Amygdala (tissue), 56 donors: ENCODE measurements at places on chromosomes 6 and 20.

DNA sequence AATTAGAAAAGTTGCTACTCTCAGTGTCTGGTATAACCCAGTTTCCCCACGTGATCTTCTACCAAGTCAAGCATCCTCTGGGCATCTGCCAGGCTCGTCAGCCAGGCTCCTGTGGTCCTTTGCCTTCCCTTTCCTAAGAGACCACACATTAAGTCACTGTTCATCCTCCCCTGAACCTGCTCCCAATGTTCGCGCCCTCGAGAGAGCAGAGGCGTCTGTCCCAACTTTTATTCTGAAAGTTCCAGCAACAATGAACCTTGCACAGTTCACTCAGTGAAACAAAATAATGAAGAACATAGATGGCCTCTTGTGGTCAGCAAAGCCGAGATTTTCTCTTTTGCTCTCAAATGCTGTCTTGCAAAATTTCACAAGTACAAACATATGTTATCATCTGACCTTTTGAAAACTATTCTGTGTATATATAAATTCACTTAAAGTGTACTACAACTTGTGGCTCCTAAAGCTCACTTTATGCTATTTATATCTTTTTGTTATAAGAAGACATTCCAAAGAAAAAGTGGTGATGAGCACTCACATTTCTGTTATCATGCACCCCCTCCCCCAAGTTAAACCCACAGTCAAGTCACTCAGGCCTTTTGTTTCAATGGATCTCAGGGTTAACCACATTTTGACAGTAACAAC is 39.2 kb upstream of the NHSL1 start:
- DNase-seq = no peak

DNA sequence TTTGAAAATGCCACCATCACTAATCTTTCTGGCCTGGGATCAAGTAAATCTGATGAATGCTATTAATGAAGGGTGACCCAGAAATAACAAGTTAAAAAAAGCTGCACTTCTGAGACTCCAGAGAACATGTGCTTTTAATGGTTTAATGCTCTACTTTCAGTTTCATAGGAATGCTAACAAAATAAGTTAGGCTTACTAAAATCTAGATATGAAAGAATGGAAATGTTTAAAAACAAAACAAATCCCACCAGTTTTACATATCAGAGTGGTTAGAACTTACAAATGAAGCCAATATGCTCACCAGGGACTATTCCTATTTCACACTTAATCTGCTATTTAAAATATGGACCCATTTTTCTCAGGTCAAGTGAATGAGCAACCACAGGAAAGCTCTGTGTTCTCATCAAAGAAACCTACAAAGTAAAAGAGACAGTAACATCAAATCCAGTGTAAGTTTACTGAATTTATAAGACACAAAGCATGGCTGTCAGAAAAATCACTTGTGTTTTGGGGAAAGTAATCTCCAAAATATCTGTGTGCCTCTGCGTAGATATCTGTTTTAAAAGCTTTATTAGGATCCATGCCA is 40.3 kb downstream of the FYN start:
- no peak for DNase-seq

GRCh38 chr20:2837221-2837960 is 3.1 kb downstream of the PCED1A start:
- DNase-seq = no peak

- no peak for DNase-seq
Observed at GRCh38 chr6:155364844-155365437, 50.7 kb upstream of the TFB1M start.

DNA sequence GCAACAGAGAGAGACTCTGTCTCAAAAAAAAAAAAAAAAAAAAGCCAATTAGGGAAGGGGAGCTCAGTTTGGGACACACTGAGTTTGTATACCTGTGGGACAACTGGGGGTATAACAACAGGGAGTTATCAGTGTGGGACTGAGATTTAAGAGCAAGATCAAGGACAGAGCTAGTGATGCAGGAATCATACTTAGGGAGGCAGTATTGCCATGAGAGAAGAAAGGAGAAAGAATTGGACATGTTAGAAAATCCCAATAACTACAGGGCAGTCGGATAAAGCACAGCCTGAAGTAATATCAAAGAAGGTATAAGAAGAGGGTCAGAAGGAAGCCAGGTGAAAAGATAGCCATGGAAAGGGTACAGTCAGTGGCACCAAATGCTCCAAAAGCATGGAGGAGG is 121.2 kb downstream of the PTPRT start:
- DNase-seq = no peak

DNA sequence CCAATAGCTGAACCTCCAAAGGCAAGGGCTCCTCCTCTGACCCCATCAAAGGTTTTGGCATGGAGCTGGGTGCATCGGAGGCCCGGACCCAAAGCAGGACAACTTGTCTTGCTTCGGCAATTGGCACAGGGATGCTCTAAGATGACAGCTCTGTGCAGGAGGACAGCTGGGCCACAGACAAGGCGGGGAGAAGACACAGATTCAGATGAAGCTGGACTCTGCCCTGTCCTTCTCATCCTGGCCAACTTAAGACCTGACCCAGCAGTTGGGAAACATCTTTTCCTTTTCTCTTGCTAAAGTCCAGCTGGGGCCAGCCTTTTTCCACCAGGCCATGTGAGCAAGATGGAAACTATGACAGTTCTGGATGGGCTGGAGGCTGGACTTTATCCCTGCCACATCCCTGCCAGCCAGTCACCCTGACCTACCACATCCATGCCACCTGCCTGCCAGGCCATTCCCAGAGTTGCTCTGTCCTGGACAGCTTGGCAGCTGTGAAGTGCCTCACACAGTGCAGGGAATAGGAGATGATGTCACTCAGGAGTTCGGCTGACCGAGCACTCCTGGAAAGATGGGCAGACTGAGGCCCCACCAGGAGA is 12.7 kb upstream of the PSMF1 start:
- DNase-seq = no peak

- no peak for DNase-seq
Observed at GRCh38 chr20:22915512-22915911, 119.6 kb upstream of the SSTR4 start.

GRCh38 chr20:61251529-61252393 is at the start of gene CDH4:
Gene CDH4 (plus strand): TSS chr20:61252261.
- no peak for DNase-seq

DNA sequence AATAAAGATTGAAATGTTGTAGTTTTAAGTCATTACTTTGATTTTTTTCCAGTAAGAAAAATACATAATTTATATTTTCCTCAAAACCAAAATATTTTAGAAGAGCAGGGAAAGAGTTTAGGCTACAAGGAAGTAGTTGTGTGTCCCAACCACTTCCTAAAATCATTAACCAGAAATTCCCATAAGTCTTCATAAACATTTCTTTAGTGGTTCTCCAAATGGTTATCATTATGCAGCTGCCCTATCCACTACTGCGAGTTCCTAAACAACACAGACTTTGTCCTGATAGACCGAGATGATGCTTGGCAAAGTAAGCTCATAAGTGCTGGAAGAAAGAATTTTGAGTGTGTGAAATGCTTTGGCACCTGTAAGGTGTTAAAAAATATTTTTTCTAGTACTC is 93.6 kb downstream of the ARMC2 start:
- no peak for DNase-seq

DNA sequence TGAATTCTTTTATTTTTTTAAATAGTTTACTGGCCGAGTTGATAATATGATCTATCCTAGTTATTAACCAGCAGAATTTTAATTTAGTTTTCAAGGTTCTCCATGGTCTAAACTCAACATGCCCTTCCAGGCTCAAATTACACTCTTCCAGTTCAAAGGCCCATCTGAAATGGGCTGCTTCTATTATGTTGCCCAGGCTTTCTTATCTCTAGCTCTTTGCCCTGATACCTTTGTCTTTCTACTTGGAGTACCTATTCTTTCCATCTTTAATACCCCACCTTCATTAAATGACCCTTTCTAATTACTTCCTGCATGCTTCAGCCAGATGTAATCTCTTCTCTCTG is 541.2 kb upstream of the FLRT3 start:
- DNase-seq = no peak

DNA sequence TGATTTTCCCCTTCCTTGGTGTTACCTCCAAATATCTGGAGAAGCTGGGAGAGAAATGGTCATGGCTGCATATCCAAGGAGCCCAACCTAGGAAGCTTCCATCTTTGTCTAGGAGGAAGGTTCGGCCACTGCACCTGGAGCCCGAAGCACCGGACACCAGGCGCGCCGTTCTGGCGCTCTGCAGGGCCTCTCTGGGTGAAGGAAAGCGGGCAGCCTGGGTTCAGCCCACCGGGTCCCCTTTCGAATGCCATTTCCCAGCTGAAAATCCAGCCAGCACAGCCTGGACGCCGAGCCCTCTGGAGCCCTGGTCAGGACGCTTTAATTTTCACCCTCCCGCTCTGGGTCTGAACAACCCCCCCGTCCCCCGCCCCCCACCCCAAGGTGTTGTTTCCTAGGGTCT is 1.2 kb downstream of the LINC00237 start:
- no peak for DNase-seq

DNA sequence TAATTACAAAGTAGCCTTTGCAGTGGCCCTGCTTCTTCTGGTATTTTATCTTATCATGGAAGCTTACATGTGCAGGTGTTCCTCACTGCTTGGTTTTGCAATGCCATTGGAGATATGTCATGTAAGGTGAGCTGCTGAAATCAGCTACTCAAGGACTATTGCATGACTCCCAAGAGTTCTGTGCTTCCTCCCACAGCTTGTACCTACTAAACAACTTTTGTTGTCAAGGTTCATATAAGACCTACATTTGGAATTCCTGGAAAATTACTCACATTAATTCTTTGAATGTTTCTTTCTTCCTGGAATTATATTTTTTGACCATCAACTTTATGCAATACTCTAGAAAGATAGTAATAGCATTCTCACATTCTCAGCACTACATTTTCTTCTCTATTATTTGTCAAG is 427.5 kb upstream of the HSF2 start:
- DNase-seq = no peak

DNA sequence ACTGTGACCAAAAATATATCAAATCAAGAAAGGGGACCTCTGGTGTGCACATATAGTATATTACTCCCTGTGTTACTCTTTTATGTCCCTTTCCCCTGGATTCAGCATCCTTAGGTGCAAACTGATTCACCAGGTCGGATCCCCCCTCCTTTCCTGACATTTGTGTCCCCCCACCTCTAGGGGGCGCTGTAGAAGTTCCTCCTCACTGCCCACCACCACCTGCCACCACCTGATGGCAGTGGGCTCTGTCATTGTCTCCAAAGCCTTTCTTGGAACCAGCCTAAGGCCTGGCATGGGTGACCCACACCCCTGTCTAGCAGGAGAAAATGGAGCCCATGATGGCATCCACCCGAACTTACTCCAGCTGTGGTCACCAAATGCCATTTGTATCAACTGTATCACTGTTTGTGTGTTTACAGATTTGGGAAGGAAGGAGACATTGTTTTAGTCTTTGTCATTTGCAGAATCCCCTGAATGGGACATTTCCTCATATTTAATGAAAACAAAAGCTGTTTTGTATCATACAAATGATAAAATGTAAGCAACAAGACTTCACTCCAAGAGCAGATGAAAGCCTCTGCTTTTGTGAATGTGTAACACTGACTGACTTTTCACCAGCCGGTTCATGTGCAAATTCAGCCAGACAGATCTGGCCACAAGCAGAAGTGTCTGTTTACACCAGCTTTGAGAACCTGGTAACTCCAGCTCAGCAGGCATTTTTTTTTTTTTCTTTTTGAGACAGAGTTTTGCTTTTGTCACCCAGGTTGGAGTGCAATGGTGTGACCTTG is 66.2 kb downstream of the ARMC2 start:
- peak; percentile 3 for DNase-seq

DNA sequence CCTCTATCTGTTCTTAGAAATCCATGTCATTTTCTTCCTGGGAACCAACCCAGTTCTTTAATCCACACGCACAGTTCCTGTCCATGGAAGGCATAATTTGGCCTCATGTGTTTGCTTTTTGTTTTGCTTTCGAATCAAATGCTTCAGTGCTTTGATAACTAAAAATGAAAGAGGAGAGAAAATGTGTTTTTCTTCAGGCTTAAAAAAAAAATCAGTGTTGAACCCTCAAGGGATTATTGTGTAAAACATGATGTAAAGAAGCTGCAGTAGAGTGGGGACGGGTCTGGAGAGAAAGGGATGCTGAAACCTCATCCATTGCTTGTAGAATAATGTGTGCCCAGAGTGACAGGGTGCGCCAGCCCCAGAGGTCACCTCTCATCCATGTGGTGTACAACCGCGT is 197.5 kb upstream of the JARID2 start:
- no peak for DNase-seq

DNA sequence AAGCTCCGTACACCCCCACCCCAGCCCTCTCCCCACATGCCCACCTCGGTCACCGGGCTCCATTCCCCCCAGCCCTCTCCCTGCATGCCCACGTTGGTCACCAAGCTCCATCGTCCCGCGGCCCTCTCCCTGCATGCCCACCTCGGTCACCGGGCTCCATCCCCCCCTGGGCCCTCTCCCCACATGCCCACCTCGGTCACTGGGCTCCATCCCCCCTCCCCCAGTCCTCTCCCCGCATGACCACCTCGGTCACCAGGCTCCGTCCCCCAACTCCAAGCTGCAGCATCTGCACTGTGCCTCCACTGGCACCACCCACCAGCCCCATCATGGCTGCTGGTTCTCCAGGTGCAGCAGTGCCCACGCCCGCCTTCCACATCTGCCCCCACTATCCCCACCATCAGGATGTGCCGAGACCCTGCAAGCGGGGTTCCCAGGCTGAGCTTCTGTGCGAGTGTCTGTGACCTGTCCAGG is 16.8 kb downstream of the TAF4 start:
- DNase-seq = no peak

- no peak for DNase-seq
Observed at GRCh38 chr20:33859157-33859695, 48.1 kb downstream of the CHMP4B start.

GRCh38 chr20:24968278-24968800 is 19.3 kb downstream of the CST7 start:
- no peak for DNase-seq

GRCh38 chr6:151014404-151015100 is 149.1 kb downstream of the MTHFD1L start:
- DNase-seq = peak; percentile 52

- no peak for DNase-seq
Observed at GRCh38 chr20:44701858-44702256, 13.3 kb upstream of the CCN5 start.

DNA sequence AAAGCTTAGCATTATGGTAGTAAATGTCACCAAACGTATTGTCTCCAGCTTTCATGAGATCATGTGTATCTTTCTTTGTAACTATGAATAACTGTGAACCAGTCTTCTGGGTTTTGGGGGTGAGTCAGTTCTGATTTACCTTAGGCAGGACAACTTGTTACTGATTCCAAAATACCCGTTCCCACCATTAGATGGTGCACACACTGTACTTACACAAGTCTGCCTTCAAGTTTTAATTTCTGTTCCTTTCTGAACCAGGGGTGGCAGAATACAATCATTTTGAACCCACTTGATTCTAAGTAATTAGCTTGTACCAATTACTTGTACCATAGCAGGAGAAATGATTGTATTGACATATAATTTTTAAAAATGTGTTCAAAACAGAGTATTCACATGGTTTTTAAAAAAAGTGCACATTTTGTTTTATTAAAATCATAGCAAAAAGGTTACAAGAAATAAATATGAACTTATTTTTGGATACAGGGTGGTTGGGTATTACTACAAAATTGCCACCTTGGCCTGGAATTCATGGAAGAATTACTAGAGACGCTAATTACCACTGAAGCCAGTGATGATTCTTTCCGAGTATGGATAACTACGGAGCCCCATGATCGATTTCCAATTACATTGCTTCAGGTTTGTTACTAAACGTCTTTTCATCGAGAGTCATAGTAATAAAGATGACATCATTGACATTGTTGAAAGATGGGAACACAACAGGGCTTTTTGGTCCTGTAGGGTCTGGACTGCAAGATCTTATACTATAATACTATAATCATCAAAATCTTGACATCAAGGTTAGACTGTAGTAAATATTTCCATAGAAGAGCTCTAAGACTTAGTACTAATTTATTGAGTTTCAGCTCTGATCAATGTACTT is 75.2 kb upstream of the GLP1R start:
- DNase-seq = no peak
